ENCODE measurements at places on chromosomes 1 and 21. TPM values are rescaled to one million over a fixed set of nuclear protein-coding genes. Genes with fewer than 3 reads are reported as not detected.

- DNase-seq, result no peak
These were observed 2.9 kb downstream of the WDR26 start for GRCh38 chr1:224431726-224432125.

- no peak for DNase-seq
These were observed 9.0 kb downstream of the TNFRSF25 start for GRCh38 chr1:6456800-6457466.

DNA sequence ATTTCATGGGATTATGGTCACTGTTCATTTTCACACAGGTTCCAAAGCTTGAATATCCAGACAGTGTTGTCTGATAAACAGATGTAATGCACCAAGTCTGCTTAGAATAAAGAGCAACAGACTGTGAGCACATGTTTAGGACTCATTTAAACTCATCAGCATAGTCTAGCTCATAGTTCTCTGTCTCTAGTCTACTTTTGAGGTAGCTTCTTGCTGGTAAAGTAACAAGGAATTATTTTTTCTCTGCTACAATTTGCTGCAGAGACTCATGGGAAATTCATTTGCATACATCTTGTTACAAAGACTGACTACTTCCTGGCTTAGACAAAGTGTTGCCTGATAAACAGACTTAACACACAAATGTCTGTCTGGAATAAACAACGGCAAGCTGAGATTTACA is 187.2 kb downstream of the NFIA start:
- DNase-seq, result no peak

DNA sequence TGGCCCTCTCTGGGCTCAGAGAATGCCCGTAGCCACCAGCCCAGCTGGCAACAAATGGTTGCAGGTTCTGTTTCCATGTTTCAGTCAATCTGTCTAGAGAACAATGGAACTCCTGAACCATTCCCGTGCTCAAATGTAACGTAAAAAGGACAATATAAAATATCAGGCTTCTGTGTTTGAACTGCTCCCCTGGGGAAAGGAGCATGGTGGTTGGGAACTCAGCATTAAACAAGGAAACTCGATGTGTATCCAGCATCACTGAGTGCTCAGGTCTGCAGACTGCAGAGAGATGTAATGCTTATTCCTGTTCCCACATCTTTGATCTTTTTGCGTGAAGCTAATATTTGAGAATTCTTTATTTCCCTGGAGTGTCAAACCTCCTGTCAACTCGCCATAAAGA is 326.5 kb downstream of the KIF26B start:
- no peak for DNase-seq

DNA sequence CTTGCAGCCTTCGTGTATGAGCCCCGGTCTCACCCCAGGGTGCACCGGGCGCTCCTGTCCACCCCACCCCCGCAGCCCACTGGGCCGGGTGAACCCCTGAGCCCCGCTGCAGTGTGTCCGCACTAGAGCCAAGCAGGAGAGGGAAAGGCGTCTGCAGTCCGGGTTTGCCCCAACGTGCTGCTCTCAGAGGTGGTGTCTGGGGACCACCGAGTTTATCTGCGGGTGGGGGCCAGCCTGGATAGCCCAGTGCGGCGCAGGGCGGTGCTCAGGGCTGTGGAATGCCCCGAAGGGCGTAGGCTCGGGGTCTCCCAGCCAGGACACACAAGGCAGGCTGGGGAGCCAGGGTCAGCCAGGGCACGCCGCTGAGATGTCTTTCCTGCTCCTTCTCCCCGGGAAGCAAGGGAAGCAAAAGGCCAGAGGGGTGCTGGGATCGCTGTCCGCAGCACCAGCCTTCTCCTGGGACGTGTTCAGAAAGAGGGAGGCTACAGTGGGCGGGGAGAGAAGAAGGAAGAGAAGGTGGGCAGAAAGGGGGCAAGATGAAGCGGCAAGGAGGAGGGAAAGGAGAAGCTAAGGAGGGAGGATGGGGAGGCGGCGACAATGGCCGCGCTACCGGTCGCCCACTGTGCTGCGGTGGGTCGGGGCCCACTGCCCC is 56.6 kb downstream of the MAB21L3 start:
- DNase-seq, result peak; percentile 42

The C1orf87 gene
- total RNA-seq, result not detected

- peak; percentile 7 for DNase-seq
These were observed at the start of gene LCE2A for GRCh38 chr1:152697701-152698600. LCE2A (plus strand) TSS chr1:152698345; CDS start chr1:152698902, 557 bp downstream.

The LAMC2 gene
- total RNA-seq, result 1.4 TPM

The NOL9 gene
- total RNA-seq, result 42.1 TPM

DNA sequence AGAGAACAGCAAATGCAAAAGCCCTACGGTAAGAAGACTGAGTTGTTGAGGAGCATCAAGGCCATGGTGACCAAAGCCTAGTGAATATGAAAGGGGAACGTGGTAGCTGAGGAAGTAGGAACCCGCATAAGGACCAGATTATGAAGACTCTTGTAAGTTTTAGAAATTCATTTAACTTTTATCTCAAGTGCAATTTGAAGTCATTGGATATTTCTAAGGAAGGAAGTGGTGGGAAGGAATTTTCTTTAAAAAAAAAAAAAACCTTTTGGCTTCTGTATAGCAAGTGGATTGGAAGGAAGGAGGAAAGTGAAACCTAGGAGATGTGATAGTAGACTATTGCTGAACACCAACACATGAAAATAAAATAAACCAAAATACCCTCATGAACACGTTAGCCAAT is 119.0 kb downstream of the TNFSF18 start:
- no peak for DNase-seq

DNA sequence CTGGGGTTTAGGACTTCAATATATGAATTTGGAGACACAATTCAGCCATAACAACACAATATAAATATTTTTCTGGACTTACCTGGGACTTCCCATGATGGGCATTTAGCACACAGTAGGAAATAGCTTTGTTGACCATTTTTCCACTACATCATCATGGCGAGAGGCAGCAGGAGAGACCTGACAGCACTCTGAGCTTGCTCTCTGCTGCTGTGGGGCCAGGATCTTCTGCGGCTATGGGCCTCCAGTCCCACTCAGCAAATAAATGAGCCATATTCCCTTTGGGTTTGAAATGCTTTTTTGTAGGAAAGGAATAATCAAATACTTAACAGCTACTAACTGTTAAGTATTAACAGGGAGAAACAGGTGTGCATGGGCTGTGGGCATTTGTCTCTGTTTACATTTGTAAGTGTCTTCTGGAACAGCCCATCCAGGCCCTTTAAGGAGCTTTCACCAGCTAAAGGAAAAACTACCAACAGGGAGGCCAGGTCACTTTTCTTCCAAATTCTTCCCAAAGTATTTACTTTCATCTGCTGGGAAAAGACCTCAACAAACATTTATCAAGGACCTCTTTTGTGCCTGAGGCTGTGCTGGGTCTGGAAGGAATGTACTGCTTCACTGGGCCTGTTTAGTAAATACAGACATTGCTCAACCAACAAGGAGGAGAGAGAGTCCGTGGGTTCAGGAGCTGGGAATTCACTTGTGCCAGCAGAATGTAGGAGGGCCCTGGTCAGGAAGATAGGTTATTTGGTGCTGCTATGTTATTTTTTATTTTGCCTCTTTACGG is 133.2 kb downstream of the LRIG2 start:
- DNase-seq, result no peak

DNA sequence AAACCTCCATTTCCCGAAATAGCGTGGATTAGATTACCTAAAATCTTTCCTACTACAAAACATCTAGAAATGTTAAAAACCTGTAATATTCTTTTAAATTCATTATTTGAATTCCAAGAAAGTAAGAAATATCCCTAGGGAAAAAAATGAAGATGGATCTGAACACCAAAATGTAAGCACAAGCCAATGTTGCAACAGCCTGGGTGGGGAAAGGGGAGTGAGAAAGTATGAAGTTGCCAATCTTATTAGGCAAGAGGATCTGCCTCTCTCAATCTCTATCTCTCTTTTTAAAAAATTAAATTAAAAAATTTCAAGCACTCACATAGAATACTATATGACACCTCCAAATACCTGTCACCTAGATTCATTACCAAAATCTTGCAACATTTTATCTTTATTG is 74.9 kb upstream of the IRF2BP2 start:
- DNase-seq, result no peak

- no peak for DNase-seq
These were observed 1588.9 kb downstream of the KCNT2 start for GRCh38 chr1:195019385-195019784.

DNA sequence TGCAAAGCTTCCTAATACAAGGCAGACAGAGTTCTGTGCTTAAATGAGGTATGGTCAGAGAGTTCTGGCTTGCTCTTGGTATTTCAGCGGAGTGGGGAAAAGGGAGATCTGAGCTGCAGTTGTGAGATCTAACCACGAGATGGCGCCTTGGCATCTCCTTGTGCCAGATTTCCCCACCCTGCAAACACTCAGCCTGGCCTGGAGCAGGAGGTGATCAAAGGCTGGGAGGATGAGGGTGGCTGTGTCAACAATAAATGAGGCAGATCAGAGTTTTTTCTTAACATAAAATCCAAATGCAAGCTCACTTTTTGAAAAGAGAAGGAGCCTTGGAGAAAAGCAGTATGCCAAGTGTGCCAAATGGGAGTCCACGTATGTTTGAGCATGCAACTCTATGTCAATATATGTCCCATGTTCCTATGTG is 4.1 kb upstream of the TFAP2E start:
- DNase-seq, result peak; percentile 73

The SPRR3 gene
- total RNA-seq, result not detected

DNA sequence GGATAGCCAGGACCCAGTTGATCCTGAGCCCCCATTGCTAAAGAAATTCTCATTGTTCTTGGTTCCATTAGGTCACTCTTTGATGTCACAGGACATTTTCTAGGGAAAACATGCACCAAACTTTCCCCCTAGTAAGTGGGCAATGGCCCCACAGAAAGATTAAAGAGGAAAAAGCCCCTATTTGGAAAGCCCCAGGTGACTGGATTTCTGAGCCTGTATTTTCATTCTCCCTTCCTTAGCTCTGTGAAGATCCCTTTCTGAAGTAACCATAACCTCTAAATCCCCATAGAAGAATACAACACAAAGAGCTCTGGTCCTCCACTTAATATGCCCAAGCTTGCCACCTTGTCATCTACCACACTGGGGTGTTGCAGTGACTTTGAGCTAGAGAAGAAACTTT is 232.3 kb upstream of the FGGY start:
- no peak for DNase-seq

GRCh38 chr1:244102468-244102867 is 51.4 kb downstream of the ZBTB18 start:
- DNase-seq, result no peak

GRCh38 chr1:117167402-117167801 is 43.3 kb downstream of the VTCN1 start:
- DNase-seq, result no peak

- peak; percentile 18 for DNase-seq
These were observed 110.6 kb downstream of the HS2ST1 start for GRCh38 chr1:87024936-87025540.

GRCh38 chr1:154829062-154829461 is 41.0 kb downstream of the KCNN3 start:
- DNase-seq, result no peak

DNA sequence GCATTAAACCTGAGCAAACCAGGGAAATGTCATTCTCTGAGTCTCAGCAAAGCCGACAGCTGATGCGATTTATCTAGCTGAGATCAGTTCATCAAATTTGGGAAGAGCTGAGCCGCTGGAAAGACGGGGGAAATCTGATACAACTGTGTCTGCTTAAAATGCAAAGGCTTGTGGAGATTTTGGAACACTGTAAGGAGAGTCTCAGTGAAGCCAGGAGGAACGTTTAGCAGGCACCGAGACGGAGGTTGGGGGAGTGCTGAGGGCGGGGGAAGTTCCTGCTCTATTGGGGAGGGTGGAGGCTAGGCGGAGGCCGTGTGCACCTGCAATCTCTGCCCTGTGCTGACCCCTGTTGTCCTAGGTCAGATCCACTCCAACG is 143.2 kb upstream of the CSF3R start:
- DNase-seq, result no peak

- no peak for DNase-seq
These were observed 38.2 kb upstream of the KIRREL1 start for GRCh38 chr1:157955221-157955620.

The OR2M3 gene
- not detected for total RNA-seq

DNA sequence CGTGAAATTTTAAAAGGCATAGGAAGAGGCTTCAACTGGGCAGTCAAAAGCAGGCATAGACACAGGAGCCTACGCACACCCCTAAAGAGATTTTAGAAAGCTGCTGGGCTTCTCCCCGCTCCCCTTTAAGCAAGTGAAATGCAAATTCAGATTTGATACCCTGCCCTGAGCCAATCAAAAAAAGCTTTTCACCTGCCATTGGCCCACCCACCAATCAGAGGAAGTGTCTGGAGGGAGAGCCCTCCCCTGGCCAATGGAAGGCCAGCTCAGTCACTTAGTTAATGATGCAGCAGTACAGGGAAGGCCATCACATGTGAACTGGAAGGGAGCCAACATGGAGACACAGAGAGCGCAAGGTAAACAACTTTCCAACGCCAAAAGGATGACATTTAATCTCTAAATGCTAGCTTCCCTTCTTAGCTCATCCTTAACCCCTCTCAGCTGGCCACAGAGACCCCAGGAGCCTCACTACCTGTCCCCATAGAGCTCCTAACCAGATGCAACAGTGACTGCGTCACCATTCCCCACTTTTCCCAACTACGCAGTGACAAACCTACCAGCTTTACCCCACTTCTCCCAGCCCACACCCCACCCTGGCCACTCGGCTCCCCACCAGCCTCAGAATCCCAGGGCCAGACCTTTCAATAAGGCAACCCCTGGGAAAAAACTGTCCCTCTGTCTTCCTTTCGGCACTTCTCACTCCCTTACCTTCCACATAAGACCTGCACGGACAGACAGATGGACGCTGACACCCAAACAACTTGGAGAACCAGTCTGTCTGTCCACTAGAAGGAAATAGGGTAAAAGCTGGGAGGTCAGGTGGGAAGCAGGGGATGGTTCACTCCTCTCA is 71.0 kb downstream of the CD46 start:
- DNase-seq, result peak; percentile 30

GRCh38 chr1:247496581-247497285 is 38.8 kb upstream of the OR2B11 start:
- DNase-seq, result peak; percentile 43

DNA sequence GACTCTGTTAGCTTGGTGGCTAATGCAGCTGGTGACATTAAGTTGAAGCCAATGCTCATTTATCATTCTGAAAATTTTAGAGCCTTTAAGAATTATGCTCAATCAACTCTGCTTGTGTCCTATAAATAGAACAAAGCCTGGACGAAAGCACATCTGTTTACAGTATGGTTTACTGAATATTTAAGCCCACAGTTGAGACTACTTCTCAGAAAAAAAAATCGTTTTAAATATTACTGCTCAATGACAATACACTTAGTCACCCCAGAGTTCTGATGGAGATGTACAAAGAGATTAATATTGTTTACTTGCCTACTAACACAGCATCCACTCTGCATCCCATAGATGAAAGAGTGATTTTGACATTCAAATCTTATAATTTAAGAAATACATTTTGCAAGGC is 79.6 kb downstream of the NEGR1 start:
- no peak for DNase-seq

GRCh38 chr1:94228640-94229375 is 8.6 kb downstream of the ARHGAP29 start:
- no peak for DNase-seq
